ENCODE measurements at places on chromosomes 6 and 20.

GRCh38 chr20:63224412-63225081 is 8.6 kb upstream of the YTHDF1 start:
- no peak for DNase-seq

GRCh38 chr6:14676977-14677781 is 559.6 kb downstream of the CD83 start:
- DNase-seq = no peak

GRCh38 chr6:85674604-85675003 is 31.9 kb upstream of the SYNCRIP start:
- DNase-seq = no peak

- no peak for DNase-seq
Observed at GRCh38 chr20:22339091-22339881, 245.1 kb downstream of the FOXA2 start.

DNA sequence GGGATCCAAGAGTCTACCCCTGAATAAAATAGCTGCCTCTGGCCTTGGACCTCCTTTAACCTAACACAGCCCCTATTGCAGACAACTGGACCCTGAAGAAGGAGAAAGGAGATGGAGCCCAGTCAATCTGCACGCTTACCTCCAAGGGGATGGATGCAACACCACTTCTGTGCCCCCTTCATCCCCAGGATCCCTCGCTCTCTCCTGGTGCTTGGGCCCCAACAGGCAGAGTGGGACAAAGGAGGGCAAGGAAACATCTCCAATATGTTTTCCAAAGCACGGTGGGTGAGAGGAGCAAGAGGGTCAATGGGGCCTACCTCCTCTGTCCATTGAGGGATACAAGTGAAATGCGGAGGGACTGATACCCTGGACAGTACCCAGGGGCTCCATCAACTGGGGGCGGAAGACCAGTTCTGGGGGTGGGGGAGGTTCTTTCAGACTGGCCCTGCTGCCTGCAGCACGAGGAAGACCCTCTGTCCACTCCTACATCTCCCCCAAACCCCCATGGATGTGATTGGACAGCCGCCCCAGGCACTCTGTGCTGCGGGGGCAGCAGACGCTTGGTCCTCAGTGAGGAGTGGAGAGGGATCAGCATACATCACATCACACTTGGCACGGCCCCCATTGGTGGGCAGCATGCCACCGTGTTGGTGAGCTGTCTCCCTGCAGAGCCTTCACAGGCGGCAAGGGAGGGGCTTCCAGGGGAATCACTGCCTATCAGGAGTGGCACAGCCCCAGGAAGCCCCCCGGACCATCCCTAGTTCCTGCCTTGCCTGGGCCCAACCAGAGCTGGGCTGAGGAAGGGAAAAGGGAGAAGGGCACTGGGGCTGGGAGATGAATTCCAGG is 70.6 kb downstream of the MRPL14 start:
- no peak for DNase-seq

GRCh38 chr6:75952128-75952527 is 120.3 kb downstream of the IMPG1 start:
- no peak for DNase-seq

GRCh38 chr6:54481091-54481490 is 172.8 kb downstream of the TINAG start:
- no peak for DNase-seq

DNA sequence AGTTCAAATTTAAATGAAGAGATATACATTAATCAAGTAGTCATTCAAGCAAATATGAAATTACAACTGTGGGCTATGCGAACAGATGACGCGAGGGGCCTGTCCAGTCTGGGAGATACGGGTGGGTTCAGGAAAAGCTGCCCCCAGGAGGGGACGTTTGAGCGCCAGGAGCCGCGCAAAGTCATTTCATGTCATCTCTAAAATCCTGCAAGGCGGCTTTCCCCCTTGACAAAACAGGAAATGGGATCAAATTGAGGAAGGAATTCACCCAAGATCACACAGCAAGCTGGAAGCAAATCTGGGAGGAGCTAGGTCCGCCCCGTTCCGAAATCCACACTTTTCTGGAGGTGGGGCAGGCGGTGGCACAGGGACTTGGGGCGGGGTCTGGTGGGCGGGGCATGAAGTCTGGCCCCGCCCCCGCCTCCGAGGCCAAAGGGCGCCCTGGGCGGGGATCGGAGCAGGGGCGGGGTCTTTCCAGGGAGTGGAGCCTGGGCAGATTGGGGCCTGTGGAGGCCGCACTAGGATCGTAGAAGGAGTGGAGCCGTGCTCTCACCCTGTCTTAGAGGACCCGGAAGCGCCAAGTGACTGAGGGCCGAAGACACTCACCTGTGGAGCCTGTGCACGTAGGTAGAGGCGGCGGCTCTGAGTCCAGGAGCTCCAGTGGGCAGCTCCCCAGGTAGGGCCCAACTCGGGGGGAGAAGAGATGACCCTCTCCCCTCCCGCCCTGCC is at the start of gene LPIN3:
Gene LPIN3, plus strand, starts transcription at position 495 of the 729 bp plus-strand sequence. CDS start 4,983 bp downstream, outside the sequence.
- DNase-seq = no peak

GRCh38 chr6:127592964-127593363 is 16.0 kb downstream of the C6orf58 start:
- DNase-seq = no peak

DNA sequence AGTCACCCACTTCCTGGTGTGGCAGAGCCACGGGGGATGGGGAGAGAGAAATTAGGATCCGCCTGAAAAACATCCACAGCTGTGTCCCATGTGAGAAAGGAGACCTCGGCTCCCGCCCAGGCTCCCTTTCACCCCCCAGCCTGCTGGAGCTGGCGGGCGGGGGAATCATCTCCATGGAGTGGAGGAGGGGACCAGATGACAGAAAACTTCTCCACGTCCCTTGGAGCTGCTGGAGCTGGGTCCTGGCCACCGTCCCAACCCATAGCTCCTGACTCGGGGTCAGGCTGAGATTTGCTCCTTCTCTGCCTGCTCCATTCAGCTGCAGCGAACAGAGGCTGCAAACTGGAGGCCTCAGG is 113.8 kb downstream of the CEBPB start:
- no peak for DNase-seq

Data from stimulated activated CD8-positive, alpha-beta memory T cell treated with anti-CD3 and anti-CD28 coated beads, Interleukin-12 subunit alpha, Interleukin-12 subunit beta, amount 100 ng/mL, for 4 hours (primary cell).